ENCODE measurements at places on chromosomes 11 and 22.

GRCh38 chr22:24155627-24156140 is 25.6 kb upstream of the SUSD2 start:
- no peak for DNase-seq

- no peak for DNase-seq
Measured at GRCh38 chr11:75024764-75025211, 36.1 kb downstream of the NEU3 start.

- DNase-seq, result no peak
Measured at GRCh38 chr22:29693161-29693560, 26.6 kb upstream of the CABP7 start.

DNA sequence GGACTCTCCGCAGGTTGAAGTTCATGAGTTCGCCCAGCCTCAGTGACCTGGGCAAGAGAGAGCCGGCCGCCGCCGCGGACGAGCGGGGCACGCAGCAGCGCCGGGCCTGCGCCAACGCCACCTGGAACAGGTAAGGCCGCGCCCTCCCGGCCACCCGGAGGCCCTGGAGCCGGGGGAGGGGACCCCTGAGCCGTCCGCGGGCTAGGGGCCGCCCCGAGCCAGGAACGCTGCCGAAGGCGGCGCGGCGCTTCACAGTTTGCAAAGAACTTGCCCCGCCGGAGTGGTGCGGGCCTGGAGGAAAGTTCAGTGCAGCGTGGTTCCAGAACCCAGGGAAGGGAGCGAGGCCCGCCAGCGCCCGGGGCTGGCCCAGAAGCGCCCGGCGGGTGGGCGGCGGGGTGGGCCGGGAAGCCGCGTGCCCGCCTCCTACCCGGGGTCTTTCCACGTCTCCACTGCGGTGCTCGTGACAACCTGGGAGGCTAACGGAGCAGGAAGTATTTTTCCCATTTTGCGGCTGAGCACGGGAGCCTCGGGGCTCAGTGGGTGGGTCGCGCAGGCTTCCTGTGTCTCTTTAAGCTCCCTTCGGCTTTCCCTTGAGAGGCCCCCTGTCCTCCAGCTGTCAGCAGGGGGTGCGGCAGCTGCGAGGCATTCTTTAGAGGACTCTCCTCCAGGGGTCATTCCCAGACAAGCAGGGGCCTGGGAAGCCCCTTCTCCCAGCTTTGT is 635 bp downstream of the PRR5 start:
- DNase-seq, result no peak

DNA sequence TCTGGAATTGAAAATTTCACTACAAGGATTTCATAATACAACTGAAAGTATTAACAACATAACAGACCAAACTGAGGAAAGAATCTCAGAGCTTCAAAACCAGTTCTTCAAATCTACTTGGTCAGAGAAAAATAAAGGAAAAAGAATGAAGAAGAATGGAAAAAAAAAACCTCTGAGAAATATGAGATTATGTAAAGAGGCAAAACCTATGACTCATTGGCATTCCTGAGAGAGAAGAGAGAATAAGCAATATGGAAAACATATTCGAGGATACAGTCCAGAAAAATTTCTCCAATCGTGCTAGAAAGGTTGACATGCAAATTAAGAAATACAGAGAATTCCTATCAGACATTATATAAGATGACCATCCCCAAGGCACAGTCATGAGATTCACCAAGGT is 23.4 kb upstream of the GPR83 start:
- no peak for DNase-seq

- no peak for DNase-seq
Measured at GRCh38 chr11:130523609-130524008, 75.2 kb downstream of the ADAMTS15 start.

- DNase-seq, result no peak
Measured at GRCh38 chr11:62921573-62922188, 518 bp upstream of the CHRM1 start.

- no peak for DNase-seq
Measured at GRCh38 chr11:30488304-30488998, 97.7 kb downstream of the MPPED2 start.

- no peak for DNase-seq
Measured at GRCh38 chr22:47092896-47093311, 330.5 kb downstream of the TBC1D22A start.

DNA sequence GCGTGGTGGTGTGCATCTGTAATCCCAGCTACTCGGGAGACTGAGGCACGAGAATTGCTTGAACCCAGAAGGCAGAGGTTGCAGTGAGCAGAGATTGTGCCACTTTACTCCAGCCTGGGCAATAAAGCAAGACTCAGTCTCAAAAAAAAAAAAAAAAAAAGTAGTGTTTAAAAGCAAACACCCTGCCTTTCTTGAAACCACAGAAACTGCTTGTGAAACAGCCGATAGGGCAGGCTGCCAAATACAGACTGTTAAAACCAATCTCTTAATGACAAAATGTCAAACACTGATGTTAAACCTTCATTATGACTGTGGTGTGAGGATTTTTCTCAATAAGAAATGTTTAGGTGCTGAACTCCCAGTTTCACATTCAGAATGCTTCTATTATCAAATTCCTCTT is 27.3 kb downstream of the MARK2 start:
- peak; percentile 73 for DNase-seq

DNA sequence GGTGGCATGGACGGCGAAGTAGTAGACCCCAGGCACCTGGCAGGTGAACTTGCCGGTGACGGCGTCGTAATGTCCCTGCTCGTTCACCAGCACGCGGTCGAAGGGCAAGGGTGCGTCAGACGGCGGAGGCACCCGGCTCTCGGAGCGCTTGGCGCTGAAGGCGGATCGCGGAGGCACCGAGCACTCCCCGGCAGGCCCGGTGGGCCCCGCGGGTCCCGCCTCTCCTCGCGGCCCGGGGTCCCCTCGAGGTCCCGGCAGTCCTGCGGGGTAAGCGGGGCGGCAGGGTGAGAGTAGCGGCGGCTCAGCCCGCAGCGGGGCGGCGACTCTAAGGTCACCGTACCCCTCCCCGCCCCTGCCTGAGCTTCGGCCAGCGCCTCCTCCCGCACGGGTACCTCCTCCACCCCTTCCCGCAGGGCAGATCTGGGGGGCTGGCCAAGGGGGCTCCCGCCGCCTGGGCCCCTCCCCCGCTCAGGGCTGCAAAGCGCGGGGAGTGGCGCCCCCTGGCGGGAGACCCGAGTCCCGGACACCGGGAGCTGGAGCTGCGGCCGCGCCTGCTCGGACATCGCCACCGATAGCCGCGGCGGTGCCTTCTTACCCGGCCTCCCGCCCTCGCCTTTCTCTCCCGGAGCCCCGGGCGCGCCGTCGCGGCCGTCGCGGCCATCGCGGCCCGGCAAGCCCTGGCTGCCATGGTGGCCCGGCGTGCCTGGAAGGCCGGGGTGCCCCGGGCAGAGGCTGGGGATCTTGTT is 921 bp downstream of the C1QTNF5 start:
- DNase-seq, result no peak

DNA sequence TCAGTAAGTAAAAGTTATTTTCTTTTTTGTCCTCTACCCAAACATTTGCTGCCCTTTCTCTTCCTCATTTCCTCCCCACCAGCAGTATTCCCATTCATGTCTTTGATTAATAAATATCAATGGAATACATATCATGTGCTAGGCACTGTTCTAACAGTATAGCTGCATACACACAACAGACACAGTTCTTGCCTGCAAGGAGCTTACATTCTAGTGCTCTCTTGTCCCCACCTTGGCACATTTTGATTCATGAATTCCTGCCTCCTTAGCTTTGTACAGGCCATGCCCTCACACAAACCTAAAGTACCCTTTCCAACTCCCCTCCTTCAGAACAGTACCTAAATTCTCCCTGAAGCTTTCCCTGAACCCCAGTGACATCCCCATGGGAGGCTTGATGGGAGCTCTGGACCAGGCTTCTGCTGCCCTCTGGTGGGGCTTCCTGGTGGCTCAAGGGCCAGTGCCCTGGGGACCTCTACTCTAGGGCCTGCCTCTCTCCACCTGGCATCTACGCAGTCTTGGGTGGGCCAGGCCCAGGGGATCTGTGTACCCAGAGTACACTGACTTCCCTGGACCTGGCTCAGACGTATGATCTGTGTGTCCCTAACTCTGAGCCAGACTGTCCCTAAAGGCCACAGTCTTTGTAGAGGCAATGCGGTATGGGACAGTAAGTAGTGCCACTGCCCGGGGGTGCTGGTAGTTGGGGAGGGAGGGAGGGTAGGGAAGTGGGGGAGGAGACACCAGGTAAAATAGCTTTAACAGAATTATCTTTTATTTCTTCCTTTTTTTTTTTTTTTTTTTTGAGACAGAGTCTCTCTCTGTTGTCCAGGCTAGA is 14.1 kb downstream of the RPS13 start:
- DNase-seq, result peak; percentile 58

DNA sequence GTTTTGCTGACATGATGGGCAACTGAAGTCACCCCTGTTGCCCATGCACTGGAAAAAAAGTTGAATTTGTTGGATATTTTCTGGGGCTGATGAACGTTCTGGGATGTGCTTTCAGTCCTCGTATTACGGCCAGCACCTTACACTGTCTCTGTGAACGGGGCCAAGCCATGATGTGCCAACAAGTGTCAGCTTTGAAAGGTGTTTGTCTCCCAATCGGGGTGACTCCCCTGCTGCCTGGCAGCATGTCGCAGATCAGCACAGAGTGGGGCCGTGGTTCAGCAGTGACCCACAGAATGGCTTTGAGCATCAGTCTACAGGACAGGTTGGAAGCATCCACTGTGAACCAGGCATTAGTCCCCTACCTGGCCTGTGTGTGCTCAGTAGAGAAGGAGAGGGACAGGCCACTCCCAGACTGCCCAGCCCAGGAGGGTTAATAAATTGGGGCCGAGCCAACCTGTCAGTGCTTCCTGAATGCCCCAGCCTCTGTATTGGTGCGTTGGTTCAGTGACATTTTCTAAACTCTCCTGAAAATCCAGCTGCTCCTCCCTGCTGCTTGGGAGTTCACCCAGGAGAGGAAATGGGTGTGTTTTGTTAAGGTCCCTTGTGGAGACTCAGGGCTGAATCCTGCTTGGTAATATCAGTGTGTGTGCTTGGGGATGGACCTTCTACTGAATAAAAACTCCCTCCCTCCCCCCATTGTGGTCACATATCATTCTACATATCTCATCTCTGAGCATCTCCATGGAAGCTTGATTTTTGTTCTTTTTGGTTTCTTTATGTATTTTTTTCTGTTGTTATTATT is 50.7 kb upstream of the TTC12 start:
- no peak for DNase-seq

DNA sequence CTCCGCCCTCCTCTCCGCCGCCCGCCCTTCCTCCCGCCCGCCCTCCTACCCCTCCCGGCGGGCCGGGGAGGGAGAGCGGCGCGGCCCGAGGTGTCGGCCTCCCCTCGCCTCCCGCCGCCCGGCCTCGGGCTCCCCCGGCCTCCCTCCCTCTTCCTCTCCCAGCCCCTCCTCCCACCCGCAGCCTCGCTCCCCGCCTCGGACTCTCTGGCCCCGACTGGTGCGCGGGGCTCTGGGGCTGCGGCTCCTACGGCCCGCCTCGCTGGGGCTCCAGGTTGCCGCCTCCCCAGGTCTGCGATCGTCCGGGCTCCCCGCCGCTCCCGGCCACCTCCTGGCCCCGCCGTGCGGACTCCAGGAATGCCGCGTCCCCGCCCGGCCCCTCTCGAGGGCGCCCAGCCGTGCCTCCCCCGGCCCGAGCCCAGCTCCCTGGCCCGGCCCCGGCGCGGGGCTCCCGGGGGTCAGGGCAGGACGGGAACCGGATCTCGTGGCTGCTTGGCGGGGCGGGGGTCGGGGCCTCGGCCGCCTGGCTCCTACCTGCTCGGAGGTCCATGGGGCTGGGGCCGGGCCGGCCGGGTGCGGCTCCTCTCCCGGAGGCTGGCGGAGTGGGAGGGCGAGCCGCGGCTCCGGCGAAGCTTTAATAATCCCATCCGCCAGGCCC is at the start of gene CLCF1:
CLCF1 (minus strand) TSS at position 606 of the 655 bp plus-strand sequence; CDS start at position 547, 59 bp downstream.
- no peak for DNase-seq

Data from stimulated activated CD4-positive, alpha-beta T cell treated with anti-CD3 and anti-CD28 coated beads, Interleukin-12 subunit alpha, Interleukin-12 subunit beta, amount 100 ng/mL, for 24 hours (primary cell).